ENCODE measurements at places on chromosomes 7 and 10.

DNA sequence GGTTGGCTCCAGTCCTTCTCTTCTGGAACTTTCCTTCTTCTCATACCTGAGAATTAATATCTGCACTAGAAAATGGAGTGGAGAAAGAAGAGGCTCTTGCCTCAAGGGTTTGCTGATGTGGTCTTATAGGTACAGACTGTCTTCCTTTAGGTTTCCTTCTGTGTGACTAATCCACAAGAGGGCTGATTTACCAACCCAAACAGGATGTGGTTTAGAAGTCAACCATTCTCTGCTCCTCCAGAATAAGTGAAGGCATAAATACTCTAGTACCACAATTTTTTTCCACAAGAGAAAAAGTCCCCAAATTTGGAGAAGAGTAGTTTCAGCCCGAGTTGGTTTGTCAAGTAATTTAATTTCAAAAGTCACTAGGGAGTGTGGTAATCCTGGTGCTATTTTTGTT lies 85.8 kb downstream of the NRP1 start:
- peak; percentile 96 for DNase-seq

- no peak for DNase-seq
Observed at GRCh38 chr7:142857625-142858024, 2.7 kb downstream of the EPHB6 start.

DNA sequence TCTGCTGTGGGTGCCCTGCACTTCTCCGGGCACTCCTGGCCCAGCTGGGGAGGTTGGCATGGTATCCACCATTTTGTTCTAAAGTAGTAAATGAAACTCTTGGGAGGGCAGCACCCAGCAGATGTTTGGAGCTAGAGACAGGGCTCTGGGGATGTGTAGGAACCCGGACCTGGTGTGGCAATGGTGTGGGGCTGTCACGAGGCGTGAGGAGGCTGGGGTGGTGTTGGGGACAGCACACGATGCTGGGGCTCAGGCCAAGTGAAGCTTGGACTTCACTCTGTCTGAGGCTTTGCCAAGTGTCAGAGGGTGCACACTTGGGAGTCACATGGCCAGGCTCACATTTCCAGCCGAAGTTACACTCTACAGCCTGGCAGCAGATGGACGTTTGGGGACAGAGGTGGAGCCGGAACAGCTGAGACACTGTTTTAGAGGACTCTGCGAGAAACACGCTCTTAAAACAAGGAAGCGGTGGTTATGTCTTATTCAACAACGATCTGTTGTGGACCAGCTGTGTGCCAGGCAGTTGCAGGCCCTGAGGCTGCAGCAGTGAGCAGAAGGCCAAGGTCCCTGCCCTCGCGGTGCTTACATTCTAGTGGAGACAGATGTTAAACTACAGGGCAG lies 118.2 kb downstream of the CUX1 start:
- no peak for DNase-seq

DNA sequence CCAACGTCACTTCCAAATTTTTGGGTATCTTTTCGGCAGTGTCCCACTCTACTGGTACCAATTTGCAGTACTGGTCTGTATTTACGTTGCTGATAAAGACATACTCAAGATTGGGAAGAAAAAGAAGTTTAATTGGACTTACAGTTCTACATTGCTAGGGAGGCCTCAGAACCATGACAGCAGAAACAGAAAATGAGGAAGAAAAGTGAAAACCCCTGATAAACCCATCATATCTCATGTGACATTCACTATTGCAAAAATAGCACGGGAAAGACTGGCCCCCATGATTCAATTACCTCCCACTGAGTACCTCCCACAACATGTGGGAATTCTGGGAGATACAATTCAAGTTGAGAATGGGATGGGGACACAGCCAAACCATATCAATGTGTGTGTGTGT lies 364.0 kb upstream of the KCND2 start:
- no peak for DNase-seq

GRCh38 chr10:71814922-71815411 lies 36.1 kb downstream of the PSAP start:
- DNase-seq: no peak

Data from choroid plexus epithelial cell (primary cell).